ENCODE measurements at places on chromosomes 1 and 21. TPM values are rescaled to one million over a fixed set of nuclear protein-coding genes. Genes with fewer than 3 reads are reported as not detected.

The CCDC18 gene
- 5.2 TPM for total RNA-seq

The SLC1A7 gene
- total RNA-seq = not detected

The AK5 gene
- total RNA-seq = 7.9 TPM

The TMPRSS15 gene
- not detected for total RNA-seq

The TRIM17 gene
- not detected for total RNA-seq

The DCDC2B gene
- total RNA-seq = not detected

The CD247 gene
- total RNA-seq = 0.72 TPM

The FNDC10 gene
- 7.8 TPM for total RNA-seq

The MAP3K21 gene
- 8.3 TPM for total RNA-seq

The SIM2 gene
- 6.7 TPM for total RNA-seq

The KRTAP12-3 gene
- total RNA-seq = not detected

The CFHR4 gene
- total RNA-seq = not detected

The PKP1 gene
- 0.03 TPM for total RNA-seq

The IFI44 gene
- 0.79 TPM for total RNA-seq

The PTPN7 gene
- total RNA-seq = not detected

The BNIPL gene
- total RNA-seq = 0.28 TPM

Data from A549 treated with Hydrocortisone at 1 μM for 4 hours (cell line).